Lower lobe of right lung (tissue), 2 donors: ENCODE measurements at places on chromosomes 3 and 15. TPM values are rescaled to one million over a fixed set of nuclear protein-coding genes. Genes with fewer than 3 reads are reported as not detected.

PLD1 gene
- total RNA-seq = 27.7 TPM

DNA sequence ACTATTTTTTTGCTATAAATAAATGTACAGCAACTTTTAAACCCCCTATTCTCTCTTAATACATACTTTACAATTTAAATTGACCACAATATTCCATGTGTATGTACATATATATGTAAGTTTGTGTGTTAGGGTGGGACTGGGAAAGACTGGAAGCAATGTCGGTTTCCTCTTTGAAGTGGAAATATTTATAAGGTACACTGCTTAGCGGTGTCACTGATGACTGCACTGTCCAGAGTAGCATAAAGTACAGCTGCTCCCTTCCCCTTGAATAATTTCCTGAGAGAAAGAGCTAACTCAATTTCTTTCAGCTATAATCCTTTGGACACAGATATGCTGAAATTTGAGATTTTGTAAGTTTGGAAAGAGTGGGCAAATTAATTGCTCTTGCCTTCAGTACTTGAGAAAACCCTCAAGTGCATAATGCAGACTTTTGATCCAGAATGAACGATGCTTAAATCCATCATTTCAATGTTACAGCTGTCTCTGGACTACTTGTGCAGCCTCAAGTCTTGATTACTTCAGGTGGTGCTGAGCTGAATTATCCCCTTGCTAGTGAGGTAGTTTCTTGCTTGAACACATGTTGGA lies 267.0 kb upstream of the CFAP20DC start:
- H3K27me3 ChIP-seq = no peaks in the 10 kb centered on the region
- H3K4me1 ChIP-seq = peaks cover 9% of the 10 kb centered on the region
- H3K36me3 ChIP-seq = no peaks in the 10 kb centered on the region
- no peak overlapping the region for H3K27ac ChIP-seq
- DNase-seq = no peak

SEC61A1 gene
- 152 TPM for total RNA-seq

CCR3 gene
- not detected for total RNA-seq

DNA sequence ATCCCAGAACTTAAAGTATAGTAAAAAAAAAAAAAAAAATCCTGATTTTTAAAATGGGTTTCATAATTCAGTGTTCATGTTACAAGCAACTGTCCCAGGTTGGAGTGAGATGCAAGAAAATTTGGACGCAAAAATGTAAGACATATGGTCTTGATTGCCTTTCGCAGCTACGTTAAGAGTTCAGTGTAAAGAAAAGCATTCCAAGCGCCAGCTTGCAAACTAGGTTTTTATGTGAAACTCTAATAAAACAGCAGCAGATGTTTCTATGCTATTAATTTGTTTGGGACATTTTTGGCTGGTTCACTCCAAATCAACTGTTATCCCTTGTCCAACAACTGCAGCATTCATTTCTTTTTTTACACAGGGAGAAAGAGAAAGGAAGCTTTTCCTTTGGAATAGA lies 957.8 kb downstream of the ROBO1 start:
- H3K4me3 ChIP-seq = no peak overlapping the region
- no peaks in the 10 kb centered on the region for H3K4me1 ChIP-seq
- DNase-seq = no peak
- H3K27me3 ChIP-seq = no peaks in the 10 kb centered on the region
- no peaks in the 10 kb centered on the region for H3K36me3 ChIP-seq

- no peaks in the 10 kb centered on the region for H3K27me3 ChIP-seq
- H3K4me3 ChIP-seq = no peak overlapping the region
- no peaks in the 10 kb centered on the region for H3K36me3 ChIP-seq
- no peaks in the 10 kb centered on the region for H3K4me1 ChIP-seq
- peak; percentile 38 for DNase-seq
Measured at GRCh38 chr15:77901251-77901881, 176.1 kb downstream of the TBC1D2B start.

DNA sequence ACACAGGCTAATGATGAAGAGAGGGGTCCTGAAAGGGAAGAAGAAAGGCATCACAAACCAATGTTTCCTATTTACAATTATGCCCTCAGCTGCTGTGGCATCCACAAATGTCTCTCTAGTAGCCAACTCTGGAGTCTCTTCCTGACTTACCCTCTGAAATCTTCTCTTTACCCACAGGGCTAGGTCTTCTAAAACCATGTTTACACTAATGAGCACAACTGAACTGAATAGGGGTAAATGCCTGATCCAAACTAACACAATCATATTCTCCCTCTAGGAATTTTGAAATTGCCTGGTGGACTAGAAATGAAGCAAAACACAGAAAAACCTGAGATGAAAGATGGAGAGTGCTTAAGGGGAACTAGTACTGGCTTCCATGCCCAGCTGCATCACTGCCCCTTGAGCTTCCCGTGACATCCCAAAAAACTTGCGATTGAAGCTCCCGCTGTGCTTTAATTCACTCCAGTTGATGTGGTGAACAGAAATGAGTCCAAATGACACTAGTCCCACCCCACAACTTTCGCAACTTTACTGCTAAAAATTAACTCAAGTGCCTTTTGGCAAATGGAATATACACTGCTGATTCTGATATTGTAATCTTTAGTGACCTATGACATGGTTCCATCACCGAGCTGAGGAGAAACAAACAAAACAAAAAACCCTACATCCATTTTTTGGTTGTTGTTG lies 32.8 kb downstream of the CFAP20DC start:
- H3K4me3 ChIP-seq = no peak overlapping the region
- H3K4me1 ChIP-seq = no peaks in the 10 kb centered on the region
- H3K27ac ChIP-seq = no peak overlapping the region
- no peak for DNase-seq
- no peaks in the 10 kb centered on the region for H3K27me3 ChIP-seq
- H3K36me3 ChIP-seq = no peaks in the 10 kb centered on the region

CTXND1 gene
- total RNA-seq = 1.8 TPM

SAMMSON gene
- total RNA-seq = not detected

GRCh38 chr3:75224412-75224811 lies 439.7 kb upstream of the FRG2C start:
- no peaks in the 10 kb centered on the region for H3K4me1 ChIP-seq
- no peaks in the 10 kb centered on the region for H3K27me3 ChIP-seq
- no peak overlapping the region for H3K27ac ChIP-seq
- no peaks in the 10 kb centered on the region for H3K36me3 ChIP-seq

DNA sequence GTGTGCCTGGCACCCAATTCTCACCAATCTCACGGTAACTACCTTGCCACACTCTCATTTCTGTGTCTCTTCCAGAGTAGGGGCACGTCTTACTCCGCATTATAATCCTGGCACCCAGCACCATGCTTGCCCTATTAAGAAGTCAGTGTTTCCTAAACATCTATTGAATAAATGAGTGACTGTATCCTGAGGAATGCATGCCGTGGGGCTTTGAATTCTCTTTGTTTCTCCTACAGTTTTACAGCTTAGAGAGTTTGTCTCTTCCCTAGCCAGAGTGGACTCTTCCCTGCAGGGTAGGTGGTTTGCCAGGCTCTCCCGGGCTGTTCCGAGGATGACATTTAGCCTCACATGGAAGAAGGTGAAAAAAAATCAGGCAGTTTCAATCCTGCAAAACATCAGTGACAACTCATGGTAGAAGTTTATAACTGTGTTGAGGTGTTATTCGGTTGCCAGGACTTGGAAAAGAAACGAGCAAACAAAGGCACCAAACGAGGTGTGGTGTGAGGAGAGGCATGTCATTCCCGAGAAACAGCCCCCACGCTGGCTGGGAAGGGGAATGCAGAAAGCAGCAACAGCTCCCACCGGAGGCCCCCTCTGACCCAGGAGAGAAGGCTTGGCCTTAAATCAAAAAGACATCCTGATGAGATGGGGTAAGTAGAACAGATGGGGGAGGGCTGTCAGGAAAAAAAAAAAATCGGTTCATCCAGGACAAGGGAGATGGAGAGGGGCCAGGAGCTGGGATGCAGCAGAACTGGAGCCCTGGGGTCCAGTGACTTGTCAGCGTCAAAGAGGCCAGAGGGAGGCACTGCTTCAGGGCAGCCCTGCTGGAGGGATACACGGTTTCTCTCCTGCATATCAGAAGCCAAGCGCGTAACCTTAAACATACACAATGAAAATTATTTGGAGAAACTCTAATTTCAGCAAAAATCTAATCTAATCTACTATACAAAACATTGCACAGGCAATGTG lies 168.4 kb upstream of the ARRDC4 start:
- no peaks in the 10 kb centered on the region for H3K27me3 ChIP-seq
- no peak for DNase-seq
- H3K4me1 ChIP-seq = no peaks in the 10 kb centered on the region
- H3K36me3 ChIP-seq = no peaks in the 10 kb centered on the region
- H3K27ac ChIP-seq = no peak overlapping the region

DNA sequence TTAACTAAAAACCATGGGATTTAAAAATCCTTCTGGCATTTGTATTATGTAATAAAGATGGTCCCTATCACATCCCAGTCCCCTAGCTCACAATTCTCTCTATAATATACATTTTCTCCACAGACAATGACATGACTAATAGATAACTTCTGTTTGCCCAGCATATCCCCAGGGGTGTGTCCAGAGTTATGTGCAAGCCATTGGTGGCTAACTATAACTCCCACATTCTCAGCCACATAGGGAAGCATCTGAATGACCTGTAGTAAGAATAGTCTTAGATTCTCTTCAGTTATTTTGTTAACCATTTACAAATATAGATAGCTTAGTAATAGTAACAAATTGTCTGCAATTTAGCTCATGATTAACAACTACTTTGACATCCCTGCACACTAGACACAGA lies 52.2 kb upstream of the RBSN start:
- H3K4me1 ChIP-seq = no peaks in the 10 kb centered on the region
- no peak overlapping the region for H3K27ac ChIP-seq
- no peaks in the 10 kb centered on the region for H3K36me3 ChIP-seq
- H3K27me3 ChIP-seq = peaks cover 7% of the 10 kb centered on the region
- DNase-seq = no peak

GRCh38 chr15:63191895-63192618 lies 2.7 kb downstream of the RAB8B start:
- H3K27me3 ChIP-seq = no peaks in the 10 kb centered on the region
- DNase-seq = no peak
- peak overlapping the region; percentile 66 for H3K4me3 ChIP-seq
- H3K27ac ChIP-seq = peak overlapping the region; percentile 58

ATP2B2 gene
- total RNA-seq = 0.09 TPM

GRCh38 chr3:145387211-145387610 lies 773.8 kb downstream of the PLOD2 start:
- no peaks in the 10 kb centered on the region for H3K36me3 ChIP-seq
- H3K27ac ChIP-seq = no peak overlapping the region
- no peak overlapping the region for H3K4me3 ChIP-seq
- H3K27me3 ChIP-seq = no peaks in the 10 kb centered on the region

GRCh38 chr3:9730657-9731205 lies 804 bp upstream of the BRPF1 start:
- peaks cover 39% of the 10 kb centered on the region for H3K4me1 ChIP-seq
- peak overlapping the region; percentile 99 for H3K27ac ChIP-seq
- H3K4me3 ChIP-seq = peak overlapping the region; percentile 100
- H3K27me3 ChIP-seq = no peaks in the 10 kb centered on the region

DNA sequence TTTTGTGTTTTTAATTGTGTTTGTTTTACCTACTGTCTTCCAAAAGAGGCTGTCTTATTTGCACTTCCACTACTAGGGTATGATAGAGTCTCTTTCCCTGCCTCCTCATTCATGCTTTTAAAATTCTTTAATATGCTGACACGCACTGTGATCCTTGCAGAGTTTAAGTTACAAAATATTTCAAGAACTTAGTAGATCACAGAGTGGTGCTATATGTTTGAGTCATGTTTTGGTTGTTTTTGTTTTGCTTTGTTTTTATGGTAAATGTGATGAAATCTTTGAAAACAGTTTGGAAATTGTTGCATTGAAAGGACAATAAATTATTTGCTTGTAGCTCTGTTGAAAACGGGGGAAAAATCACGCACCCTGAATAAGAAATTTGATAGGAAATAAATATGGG lies 5.9 kb upstream of the ABHD10 start:
- H3K36me3 ChIP-seq = peaks cover 17% of the 10 kb centered on the region
- no peak overlapping the region for H3K4me3 ChIP-seq
- no peaks in the 10 kb centered on the region for H3K27me3 ChIP-seq
- H3K4me1 ChIP-seq = peaks cover 8% of the 10 kb centered on the region
- no peak for DNase-seq
- no peak overlapping the region for H3K27ac ChIP-seq

GPR149 gene
- not detected for total RNA-seq

- H3K27ac ChIP-seq = peak overlapping the region; percentile 80
- H3K4me1 ChIP-seq = peaks cover 24% of the 10 kb centered on the region
- H3K27me3 ChIP-seq = no peaks in the 10 kb centered on the region
- H3K4me3 ChIP-seq = no peak overlapping the region
Measured at GRCh38 chr15:39473298-39473947, 107.5 kb upstream of the THBS1 start.

MEIS2 gene
- 20.7 TPM for total RNA-seq

DNA sequence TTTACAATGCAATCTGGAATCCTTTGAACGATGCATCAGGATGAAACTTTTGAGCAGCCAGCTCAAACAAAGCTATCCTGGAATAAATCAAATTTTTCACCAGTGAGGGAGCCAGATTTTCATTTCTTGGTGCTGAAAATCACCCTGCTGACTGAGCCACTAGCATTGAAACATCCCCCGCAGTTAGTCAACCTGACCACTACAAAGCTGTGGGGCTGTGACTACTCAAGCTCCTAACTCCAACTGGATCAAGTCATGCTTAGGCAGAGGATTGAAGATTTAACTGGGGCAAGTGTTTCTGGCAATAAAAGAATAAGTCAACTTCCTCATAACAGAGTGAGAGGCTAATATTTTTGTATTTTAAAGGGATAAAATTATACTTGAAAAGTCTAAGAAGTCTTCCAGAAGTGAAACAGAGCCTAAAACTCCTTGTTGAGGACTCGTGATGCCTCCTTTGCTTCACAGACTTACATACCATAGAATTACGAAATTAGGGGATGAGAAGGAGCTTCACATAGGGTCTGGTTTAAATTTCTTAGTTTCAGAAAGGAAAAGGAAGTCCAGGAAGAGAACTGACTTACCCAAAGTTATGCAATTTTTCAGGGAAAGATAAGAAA lies 177.8 kb downstream of the SERPINI1 start:
- DNase-seq = peak; percentile 43
- H3K27me3 ChIP-seq = no peaks in the 10 kb centered on the region
- no peaks in the 10 kb centered on the region for H3K4me1 ChIP-seq
- no peak overlapping the region for H3K4me3 ChIP-seq
- no peak overlapping the region for H3K27ac ChIP-seq

GRCh38 chr15:61441891-61442290 lies 212.8 kb upstream of the RORA start:
- no peaks in the 10 kb centered on the region for H3K36me3 ChIP-seq
- no peak overlapping the region for H3K27ac ChIP-seq
- H3K4me1 ChIP-seq = no peaks in the 10 kb centered on the region
- H3K27me3 ChIP-seq = no peaks in the 10 kb centered on the region

DNA sequence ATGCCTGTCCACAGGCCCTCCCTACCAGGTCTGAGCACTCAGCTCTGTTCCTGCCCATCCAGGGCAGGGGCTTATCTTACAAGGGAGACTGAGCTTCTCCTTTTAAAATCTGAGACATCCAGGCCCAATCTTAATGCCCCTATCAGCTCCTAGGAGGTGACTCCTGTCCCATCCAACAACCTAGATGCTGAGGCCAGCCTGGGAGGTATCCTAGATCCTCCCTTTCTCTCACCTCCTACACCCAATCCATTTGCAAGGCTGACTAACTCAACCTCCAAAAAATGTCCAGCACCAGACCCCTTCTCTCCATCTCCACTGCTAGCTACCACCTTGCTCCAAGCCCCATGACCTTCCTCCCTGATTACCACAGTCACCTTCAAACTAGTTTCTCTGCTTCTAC lies 17.4 kb downstream of the LHFPL4 start:
- no peaks in the 10 kb centered on the region for H3K4me1 ChIP-seq
- no peak overlapping the region for H3K4me3 ChIP-seq

- H3K4me1 ChIP-seq = peaks cover 13% of the 10 kb centered on the region
- H3K4me3 ChIP-seq = no peak overlapping the region
- DNase-seq = no peak
- H3K27me3 ChIP-seq = no peaks in the 10 kb centered on the region
Measured at GRCh38 chr3:146217324-146217723, 33.6 kb downstream of the PLSCR4 start.

GRCh38 chr3:12507591-12508281 lies 23.5 kb downstream of the TSEN2 start:
- no peaks in the 10 kb centered on the region for H3K4me1 ChIP-seq
- no peaks in the 10 kb centered on the region for H3K27me3 ChIP-seq
- no peak for DNase-seq
